Right atrium auricular region (tissue), 2 donors: ENCODE measurements at places on chromosomes 12 and 14. TPM values are rescaled to one million over a fixed set of nuclear protein-coding genes. Genes with fewer than 3 reads are reported as not detected.

The B4GALNT1 gene
- 3.5 TPM for total RNA-seq

The TBX3 gene
- 16.1 TPM for total RNA-seq

The ACSS3 gene
- total RNA-seq, result 20.3 TPM

The GTF2H3 gene
- total RNA-seq, result 8.4 TPM

The SYT1 gene
- total RNA-seq, result 0.16 TPM

The C12orf50 gene
- not detected for total RNA-seq

The JPH4 gene
- 0.39 TPM for total RNA-seq

The P2RX7 gene
- total RNA-seq, result 1.9 TPM

The FOXN4 gene
- not detected for total RNA-seq

The NKX2-1 gene
- total RNA-seq, result not detected

The CLEC6A gene
- total RNA-seq, result not detected

The TMEM253 gene
- not detected for total RNA-seq

The STXBP6 gene
- 20.2 TPM for total RNA-seq

The STAT6 gene
- total RNA-seq, result 34.3 TPM

The NRL gene
- 2.5 TPM for total RNA-seq

The CLEC2B gene
- 4.9 TPM for total RNA-seq

The HOXC12 gene
- not detected for total RNA-seq

The POTEM gene
- not detected for total RNA-seq

The LMBR1L gene
- 14.6 TPM for total RNA-seq

The SERPINA10 gene
- not detected for total RNA-seq

The ZNF410 gene
- total RNA-seq, result 23.4 TPM

The KITLG gene
- total RNA-seq, result 3.5 TPM

The TPPP2 gene
- 0.86 TPM for total RNA-seq

The KRT82 gene
- not detected for total RNA-seq

The DENND5B gene
- total RNA-seq, result 31.2 TPM

The TAS2R50 gene
- total RNA-seq, result not detected

The SMARCD1 gene
- 29.6 TPM for total RNA-seq

The CACNA2D4 gene
- 1.6 TPM for total RNA-seq

The TAS2R9 gene
- not detected for total RNA-seq

The STAT2 gene
- total RNA-seq, result 41.0 TPM

The TTLL5 gene
- total RNA-seq, result 22.6 TPM

The TAS2R7 gene
- total RNA-seq, result not detected

The SLCO1B1 gene
- not detected for total RNA-seq

The RASSF8 gene
- total RNA-seq, result 44.4 TPM

The VDR gene
- 0.59 TPM for total RNA-seq

The GPR68 gene
- total RNA-seq, result 1.4 TPM

The OR4N5 gene
- not detected for total RNA-seq
